ENCODE measurements at places on chromosomes 12 and 14.
A peak's percentile ranks its signal among the peaks of the same experiment; 100 is the strongest.

- no peak for DNase-seq
These were observed 4.5 kb downstream of the TAS2R50 start for GRCh38 chr12:10982244-10982643.

DNA sequence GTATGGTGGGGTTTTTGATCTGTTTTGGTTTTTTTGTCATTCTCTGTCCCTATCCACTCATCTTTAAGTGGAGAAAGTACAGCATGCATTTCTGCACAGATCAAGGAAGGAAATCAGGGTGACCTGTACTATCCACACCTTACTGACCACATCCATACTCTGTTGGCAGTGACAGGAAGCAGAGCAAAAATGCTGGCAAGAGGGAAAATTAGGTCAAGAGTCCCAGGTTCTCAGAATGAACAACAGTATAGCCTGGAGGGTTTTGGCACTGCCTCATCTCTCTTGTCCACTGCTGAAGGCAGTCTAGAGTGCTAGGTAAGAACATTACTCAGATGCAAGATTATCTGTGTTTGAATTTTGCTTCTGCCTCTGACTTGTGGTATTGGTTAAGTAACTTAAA lies 70.7 kb downstream of the TAOK3 start:
- no peak for DNase-seq

DNA sequence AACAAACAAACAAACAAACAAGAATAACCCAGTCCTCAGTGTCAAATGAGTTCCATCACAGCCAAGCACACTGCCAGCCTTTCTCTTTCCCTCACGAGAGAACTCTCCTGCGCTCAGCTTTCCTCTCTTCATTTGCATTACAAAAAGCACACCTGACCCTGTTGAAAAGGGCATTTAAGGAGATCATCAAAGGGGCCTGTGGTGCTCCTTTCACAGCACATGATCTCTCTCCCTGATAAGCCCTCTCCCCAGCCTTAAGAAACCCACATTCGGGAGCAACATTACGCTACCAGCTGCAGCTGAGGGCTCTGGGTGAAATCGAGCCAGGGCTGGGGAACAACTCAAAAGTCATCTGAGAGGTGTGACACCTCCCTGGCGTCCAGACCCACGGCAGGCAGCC lies 165.6 kb upstream of the TMCC3 start:
- no peak for DNase-seq

DNA sequence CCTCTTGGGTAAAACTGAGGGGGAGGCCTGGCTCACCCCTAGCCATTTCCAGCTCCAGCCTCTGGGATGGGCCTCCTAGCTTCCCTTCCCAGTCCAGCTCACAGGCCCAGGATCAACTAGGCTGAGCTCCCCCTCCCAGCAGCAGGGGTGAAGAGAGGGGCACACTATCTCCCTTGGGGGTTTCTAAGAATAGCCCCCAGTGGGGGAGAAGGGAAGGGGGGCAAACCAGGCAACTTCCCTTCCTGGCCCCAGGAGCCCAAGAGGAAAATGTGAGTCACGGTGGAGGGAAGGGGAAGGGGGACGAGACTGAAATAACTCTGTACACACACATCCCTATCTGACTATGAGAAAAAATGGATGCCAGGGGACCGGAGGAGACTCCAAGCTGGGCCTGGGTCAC lies 9.0 kb downstream of the ADCY6 start:
- DNase-seq, result no peak

DNA sequence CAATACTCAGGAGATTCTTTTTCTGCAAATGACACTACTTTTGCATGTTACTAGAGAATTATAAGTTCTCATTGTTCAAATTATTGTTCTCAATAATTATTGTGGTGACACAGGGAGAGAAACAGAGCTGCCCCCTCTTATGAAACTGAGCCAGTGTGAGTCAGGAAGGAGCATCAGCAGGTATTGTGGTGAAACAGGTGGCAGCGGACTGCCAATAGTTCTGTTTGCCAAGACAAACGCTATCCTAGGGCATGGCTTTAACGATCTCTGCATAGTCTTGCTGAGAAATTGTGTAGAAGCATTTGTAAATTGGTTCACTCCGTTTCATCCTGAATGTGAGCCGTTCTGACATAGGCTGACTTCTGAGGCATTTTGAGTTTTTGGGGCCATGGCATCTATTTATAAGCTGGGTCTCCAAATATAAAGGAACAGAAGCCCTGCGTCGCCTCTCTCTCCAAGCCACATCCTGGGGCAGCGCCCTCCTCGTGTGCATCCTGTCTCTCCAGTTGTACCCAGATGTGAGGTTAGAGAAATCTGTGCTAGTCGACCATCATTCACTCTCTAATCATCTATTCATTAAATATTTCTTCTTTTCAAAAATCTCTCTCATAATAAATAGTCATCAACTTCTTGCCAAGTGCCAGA lies 15.8 kb upstream of the PPP4R4 start:
- no peak for DNase-seq

DNA sequence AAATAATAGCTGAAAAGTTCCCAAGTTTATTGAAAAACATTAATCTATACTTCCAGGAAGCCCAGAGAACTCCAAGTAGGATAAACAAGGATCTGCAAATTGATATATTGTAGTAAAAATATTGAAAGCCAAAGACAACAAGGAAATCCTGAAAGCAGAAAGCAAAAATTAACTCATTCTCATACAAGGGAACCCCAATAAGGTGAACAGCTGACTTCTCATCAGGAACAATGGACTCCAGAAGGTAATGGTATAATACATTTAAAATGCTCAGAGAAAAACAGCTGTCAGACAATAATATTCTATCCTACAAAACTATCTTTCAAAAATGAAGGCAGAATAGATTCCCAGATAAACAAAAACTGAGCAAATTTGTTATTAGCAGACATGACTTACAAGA lies 138.1 kb upstream of the BMP4 start:
- no peak for DNase-seq

DNA sequence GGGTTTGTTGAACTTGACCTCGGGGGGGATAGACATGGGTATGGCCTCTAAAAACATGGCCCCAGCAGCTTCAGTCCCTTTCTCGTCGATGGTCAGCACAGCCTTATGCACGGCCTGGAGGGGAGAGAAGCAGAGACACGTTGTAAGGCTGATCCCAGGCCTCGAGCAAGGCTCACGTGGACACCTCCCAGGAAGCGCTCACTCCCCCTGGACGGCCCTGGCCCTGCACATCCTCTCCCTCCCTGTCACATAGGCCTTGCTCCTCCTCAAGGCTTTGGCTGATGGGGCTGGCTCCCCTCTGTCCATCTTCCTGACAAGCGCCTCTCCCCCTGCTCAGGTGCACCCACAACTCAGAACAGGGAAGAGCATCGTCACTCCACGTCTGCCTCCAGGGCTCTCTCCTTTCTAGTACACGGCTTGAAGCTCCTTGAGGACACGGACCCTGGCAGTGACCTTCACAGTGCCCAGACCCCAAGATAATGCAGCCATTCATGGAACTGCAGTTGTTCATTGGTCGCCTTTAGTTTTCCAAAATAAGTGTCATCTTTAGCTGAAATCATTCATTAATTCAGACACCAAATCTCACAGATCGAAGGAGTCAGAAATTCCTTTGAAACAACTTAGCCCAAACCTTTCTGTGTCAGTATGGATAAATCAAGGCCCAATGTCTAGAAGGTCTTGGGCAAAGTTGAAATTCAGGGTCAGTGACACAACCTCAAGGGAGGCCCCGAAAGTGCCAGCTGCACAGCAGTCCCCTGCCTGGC lies 9.7 kb downstream of the SERPINA1 start:
- DNase-seq, result no peak

GRCh38 chr12:25615119-25615518 lies 62.0 kb upstream of the LMNTD1 start:
- no peak for DNase-seq

GRCh38 chr12:57086493-57087009 lies 2.4 kb upstream of the NAB2 start:
- no peak for DNase-seq

GRCh38 chr12:117003883-117004404 lies 93.2 kb downstream of the FBXW8 start:
- DNase-seq, result no peak

- DNase-seq, result no peak
These were observed 70.1 kb upstream of the HOXC13 start for GRCh38 chr12:53868511-53868986.

- DNase-seq, result no peak
These were observed 28.8 kb downstream of the KCTD10 start for GRCh38 chr12:109448272-109448671.

- DNase-seq, result no peak
These were observed 17.7 kb downstream of the SMCO2 start for GRCh38 chr12:27464220-27464554.

DNA sequence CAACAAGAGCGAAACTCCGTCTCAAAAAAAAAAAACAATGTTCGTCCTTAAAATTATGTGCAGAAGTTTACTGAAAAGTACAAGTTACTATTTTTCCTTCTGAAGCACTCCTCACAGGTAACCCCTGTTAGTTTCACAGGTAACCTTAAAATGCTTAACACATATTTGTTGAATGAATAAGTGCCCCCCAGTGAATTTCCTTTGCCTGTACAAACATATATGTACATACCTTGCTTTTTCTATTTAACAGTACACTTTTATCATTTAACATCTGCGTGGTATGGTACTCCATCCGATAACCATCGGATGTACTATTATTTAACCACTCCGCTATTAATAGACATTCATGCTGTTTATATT lies 1.4 kb upstream of the RAB35 start:
- DNase-seq, result no peak

DNA sequence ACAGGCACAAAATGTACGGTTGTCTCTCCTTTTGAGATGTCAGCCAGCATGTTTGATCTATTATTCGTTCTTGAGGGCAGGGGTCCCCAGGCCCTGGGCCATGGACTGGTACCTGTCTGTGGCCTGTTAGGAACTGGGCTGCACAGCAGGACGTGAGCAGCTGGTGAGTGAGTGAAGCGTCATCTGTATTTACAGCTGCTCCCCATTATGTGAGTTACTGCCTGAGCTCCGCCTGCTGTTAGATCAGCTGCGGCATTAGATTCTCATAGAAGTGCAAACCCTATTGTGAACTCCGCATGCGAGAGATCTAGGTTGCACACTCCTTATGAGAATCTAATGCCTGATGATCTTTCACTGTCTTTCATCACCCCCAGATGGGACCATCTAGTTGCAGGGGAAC lies 41.4 kb upstream of the SCN8A start:
- no peak for DNase-seq

- no peak for DNase-seq
These were observed 80.8 kb upstream of the PPP1R12A start for GRCh38 chr12:80015660-80016059.

DNA sequence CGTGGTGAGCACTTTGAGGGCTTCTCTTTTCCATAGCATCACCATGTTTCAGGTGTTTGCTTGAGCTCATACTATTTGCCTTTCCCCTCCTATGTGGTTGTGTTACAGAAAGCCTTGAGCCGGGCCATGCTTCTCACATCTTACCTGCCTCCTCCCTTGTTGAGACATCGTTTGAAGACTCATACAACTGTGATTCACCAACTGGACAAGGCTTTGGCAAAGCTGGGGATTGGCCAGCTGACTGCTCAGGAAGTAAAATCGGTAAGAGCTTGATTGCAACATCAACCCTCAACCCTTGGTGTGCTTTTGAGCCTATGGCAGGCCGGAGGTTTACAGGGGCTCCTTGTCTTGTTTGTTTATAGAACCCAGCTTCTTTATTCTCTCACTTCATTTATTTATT lies 8.1 kb downstream of the LETMD1 start:
- DNase-seq, result no peak

DNA sequence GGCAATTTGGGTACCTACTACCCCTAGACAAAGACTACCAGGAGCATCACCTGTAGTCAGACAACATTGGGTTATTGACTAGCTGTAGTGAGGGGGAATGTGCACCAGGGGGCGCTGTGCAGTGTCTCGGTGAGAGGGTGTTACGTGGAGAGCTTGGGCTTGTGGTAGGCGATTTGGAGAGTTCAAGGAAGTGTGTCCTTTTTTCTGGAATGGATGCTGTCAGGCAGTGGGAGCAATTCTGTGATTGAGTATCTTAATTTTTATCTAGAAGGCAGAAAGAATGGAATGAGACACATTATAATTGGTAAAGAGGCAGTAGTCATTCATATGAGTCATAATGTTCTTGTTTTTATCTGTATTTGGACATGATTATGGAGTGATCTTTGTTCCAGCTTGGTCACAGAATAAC lies 187.7 kb downstream of the GALC start:
- DNase-seq, result peak; percentile 7

DNA sequence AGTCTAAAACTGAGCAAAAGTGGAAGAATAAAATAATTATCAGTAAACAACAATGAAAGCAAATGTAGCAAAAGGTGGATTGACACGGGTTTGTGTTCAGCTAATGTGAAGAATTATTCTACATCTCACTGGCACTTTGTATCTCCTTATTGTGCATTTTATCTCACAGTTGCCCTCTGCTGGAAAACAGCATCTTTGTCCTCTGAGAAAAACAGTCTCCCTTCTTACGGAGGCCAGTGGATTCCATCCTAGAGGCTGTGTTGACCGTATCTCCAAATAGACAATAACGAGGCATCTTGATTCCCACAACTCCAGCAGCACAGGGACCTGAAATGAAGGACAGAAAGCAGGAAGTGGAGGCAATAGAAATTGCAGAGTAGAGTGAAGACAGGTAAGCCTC lies 51.3 kb upstream of the PLBD1 start:
- no peak for DNase-seq

- no peak for DNase-seq
These were observed 748.3 kb downstream of the C12orf50 start for GRCh38 chr12:87280893-87281292.

DNA sequence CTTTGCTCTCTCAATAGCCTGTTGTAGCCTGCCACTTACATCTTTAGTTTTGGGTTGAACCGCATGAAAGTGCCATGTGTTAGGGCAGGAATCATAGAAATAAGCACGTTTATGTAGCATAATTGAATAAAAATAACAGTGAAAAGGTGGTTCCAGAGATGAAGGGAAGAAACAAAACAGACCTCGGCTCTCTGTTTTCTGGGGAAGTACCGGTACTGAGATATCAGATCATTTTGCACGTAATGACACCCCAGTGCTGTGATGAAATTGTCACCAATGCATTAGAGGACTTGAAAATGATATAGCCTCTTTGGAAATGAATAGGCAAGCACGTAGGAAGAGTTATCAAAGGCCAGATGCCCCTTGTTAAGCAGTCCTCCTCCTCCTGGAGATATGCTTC lies 42.5 kb upstream of the DLK1 start:
- no peak for DNase-seq

- DNase-seq, result no peak
These were observed 185.8 kb downstream of the EGLN3 start for GRCh38 chr14:33764876-33765650.

DNA sequence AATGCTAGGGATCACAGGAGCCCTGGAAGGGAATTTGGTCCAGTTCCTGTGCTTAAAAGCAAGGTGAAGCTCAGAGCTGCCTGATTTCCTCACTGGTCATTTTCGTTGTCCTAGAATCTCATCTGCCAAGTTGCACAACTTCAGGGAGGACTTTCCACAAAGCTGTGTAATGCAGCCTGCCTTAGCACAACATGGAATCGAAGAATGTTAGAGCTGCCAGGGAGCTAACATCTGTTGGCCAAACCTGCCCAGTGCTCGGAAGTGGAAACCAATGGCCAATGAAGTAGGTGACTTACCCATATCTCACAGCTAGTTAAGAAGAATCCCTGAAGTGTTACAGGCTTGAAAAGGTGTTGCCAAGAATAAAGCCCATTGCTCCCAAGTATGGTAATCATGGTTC lies 79.9 kb upstream of the SSTR1 start:
- DNase-seq, result no peak

- DNase-seq, result no peak
These were observed 3.0 kb downstream of the NCOR2 start for GRCh38 chr12:124564232-124564958.

- DNase-seq, result no peak
These were observed 57.2 kb upstream of the RIN3 start for GRCh38 chr14:92456215-92457015.

GRCh38 chr12:97322388-97322787 lies 140.2 kb upstream of the RMST start:
- no peak for DNase-seq

Measured in stimulated activated CD8-positive, alpha-beta memory T cell treated with anti-CD3 and anti-CD28 coated beads, Interleukin-4, amount 100 ng/mL, for 1 hour (primary cell).